ENCODE measurements at places on chromosomes 1 and 21.

DNA sequence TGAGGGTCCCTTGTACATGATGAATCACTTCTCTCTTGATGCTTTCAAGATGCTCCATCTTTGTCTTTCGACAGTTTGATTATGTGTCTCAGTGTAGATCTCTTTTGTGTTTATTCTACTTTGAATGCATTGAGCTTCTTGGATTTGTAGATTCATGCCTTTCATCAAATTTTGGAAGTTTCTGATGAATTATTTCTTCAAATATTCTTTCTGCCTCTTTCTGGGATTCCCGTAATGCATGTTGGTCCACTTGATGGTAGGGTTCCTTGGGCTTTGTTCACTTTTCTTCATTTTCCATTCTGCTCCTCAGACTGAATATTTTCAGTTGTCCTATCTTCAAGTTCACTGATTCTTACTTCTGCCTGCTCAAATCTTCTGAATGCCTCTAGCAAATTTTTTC, 50.7 kb downstream of the ADSS2 start:
- no peak for DNase-seq

- no peak for DNase-seq
Measured at GRCh38 chr1:203525685-203526084, 31.7 kb downstream of the OPTC start.

- no peak for DNase-seq
Measured at GRCh38 chr1:174274452-174274851, 115.1 kb downstream of the RABGAP1L start.

GRCh38 chr1:229062135-229062534, 208.8 kb upstream of the RAB4A start:
- no peak for DNase-seq

GRCh38 chr1:192756847-192757246, 52.0 kb upstream of the RGS2 start:
- DNase-seq: no peak

DNA sequence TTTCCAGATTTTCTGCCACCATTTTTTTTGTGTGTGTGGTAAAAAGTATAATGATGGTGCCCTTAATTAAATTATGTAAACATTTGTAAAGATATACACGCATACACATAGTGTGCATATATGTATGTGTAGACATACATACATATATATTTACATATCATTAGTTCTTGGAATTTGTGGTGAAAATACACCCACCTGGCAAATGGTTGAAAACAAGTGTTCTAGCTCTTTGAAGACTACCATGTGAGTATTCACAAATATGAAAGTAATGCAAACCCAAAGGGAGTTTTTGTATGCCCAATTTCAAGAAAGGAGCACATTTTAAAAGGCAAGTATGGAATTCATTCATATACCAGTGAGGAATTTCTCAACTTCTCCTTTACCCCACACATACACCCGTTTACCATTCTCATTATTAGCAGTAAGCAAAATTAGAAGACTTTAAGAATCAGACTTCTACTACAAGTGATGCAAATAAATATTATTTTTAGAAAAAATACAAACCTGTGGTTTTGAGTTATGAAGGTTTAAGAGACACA, 8.0 kb downstream of the RABGAP1L start:
- DNase-seq: no peak

DNA sequence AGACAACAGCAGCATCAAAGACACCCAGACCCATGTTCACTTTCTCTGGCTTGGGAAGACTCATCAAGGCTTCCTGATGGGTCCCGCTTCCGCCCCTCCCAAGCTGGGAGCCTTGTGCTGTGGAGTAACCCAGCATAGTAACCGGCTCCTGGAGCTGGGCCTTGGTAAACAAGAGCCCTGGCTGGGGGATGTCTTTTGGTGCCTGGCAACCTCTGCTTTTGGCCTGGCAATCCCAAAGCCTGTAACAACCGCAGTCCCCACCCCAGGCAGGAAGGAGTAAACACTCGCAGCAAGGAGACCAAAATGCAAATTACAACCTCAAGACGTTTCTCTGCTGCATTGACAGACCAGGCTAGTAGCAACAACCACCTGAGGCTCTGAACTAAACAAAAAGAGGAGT, 16.9 kb upstream of the THRAP3 start:
- DNase-seq: peak; percentile 85

All from AG20443 (cell line).